ENCODE measurements at places on chromosomes 7 and 10. TPM values are rescaled to one million over a fixed set of nuclear protein-coding genes. Genes with fewer than 3 reads are reported as not detected.

DNA sequence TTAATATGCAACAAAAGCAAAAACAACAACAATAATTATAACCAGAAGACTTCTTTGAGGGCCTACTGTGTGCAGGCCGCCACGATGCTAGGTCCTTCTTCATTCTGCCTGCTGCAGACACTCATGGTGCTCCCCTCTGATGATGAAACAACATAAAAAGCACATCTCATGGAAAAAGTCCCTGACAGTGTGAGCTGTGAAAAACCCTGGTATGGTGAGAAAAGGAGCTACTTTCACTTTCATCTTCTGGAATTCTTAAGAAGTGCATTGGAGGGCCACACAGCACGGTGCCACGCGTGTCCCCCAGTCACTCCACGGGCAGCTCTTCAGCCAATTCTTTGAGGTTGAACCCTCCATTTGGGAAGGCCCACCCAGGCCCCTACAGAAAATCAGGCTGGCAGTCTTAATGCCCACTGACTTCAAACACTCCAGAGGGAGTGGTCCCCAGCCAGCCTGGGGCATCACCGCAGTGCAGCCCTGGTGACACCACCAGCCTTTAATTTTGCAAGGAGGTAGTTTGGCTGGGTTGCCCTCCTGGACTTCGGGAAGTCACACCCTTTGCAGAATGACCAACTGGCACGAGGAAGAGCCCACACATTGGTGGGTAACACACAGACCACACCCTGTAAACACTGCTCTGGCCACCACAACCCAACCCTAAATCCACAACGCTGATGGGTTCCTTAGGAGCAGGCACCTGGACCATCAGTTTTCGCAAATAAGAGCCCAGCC, 7.7 kb downstream of the KCNMA1 start:
- H3K4me1 ChIP-seq, result no peaks in the 10 kb centered on the region
- no peak overlapping the region for H3K27ac ChIP-seq
- H3K27me3 ChIP-seq, result peaks cover 16% of the 10 kb centered on the region
- no peak for DNase-seq

Gene MCM10
- 40.7 TPM for total RNA-seq

GRCh38 chr7:70586822-70587221, 545.1 kb upstream of the GALNT17 start:
- no peaks in the 10 kb centered on the region for H3K36me3 ChIP-seq
- H3K4me3 ChIP-seq, result no peak overlapping the region
- H3K4me1 ChIP-seq, result no peaks in the 10 kb centered on the region
- no peaks in the 10 kb centered on the region for H3K27me3 ChIP-seq
- no peak overlapping the region for H3K27ac ChIP-seq
- DNase-seq, result no peak

Gene MAT1A
- not detected for total RNA-seq
